Activated naive CD8-positive, alpha-beta T cell treated with anti-CD3 and anti-CD28 coated beads for 36 hours (primary cell): ENCODE measurements at places on chromosomes 2 and 18. TPM values are rescaled to one million over a fixed set of nuclear protein-coding genes. Genes with fewer than 3 reads are reported as not detected.

DNA sequence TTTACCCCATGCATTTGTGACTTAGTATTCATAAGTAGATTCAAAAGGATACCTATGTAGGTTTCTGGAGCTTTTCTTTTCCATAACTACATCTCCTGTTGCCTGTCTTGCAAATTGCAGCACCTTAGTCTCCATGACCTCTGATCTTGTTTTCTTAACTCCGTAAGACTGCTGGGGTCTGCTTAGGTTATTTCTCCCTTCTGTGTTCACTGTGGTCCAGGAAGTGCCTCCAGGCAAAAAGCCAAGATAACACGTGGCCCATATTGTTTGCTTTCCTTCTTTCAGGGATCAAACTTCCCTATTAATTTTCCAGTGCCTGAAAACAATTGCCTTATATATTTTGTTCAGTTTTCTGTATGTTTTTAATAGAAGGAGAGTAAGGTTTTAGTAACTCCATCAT, 86.4 kb downstream of the GCA start:
- H3K27ac ChIP-seq, result no peak overlapping the region
- no peaks in the 10 kb centered on the region for H3K4me1 ChIP-seq
- no peaks in the 10 kb centered on the region for H3K36me3 ChIP-seq

Gene CNOT11
- 64.7 TPM for total RNA-seq

Gene EFR3B
- total RNA-seq, result 0.08 TPM

- no peaks in the 10 kb centered on the region for H3K27me3 ChIP-seq
- DNase-seq, result no peak
- H3K4me1 ChIP-seq, result no peaks in the 10 kb centered on the region
- no peak overlapping the region for H3K27ac ChIP-seq
Measured at GRCh38 chr18:39781565-39781964, 2173.5 kb upstream of the PIK3C3 start.

- H3K27ac ChIP-seq, result no peak overlapping the region
- H3K36me3 ChIP-seq, result no peaks in the 10 kb centered on the region
- H3K4me1 ChIP-seq, result peaks cover 2% of the 10 kb centered on the region
- H3K27me3 ChIP-seq, result peaks cover 8% of the 10 kb centered on the region
- no peak for DNase-seq
- H3K4me3 ChIP-seq, result no peak overlapping the region
Measured at GRCh38 chr2:215579809-215580208, 143.9 kb upstream of the FN1 start.
